ENCODE measurements at places on chromosomes 2 and 18. TPM values are rescaled to one million over a fixed set of nuclear protein-coding genes. Genes with fewer than 3 reads are reported as not detected.

Gene OTX1
- total RNA-seq = not detected

Gene TOGARAM2
- 0.48 TPM for total RNA-seq

Gene STAT1
- 53.2 TPM for total RNA-seq

Gene PJVK
- total RNA-seq = 1.6 TPM

Gene COL4A4
- total RNA-seq = 3.0 TPM

Gene FBLN7
- 1.00 TPM for total RNA-seq

Gene MAL
- 8.3 TPM for total RNA-seq

Gene CCBE1
- total RNA-seq = 0.05 TPM

Gene TMEM237
- 17.0 TPM for total RNA-seq

Gene MARCO
- total RNA-seq = 0.92 TPM

Gene ASB18
- total RNA-seq = 44.4 TPM

Gene GPR75
- 3.0 TPM for total RNA-seq

Gene PLEK
- 3.7 TPM for total RNA-seq

Gene MRPS9
- 41.6 TPM for total RNA-seq

Gene TNFAIP6
- total RNA-seq = 4.9 TPM
